ENCODE measurements at places on chromosomes 6 and 20. TPM values are rescaled to one million over a fixed set of nuclear protein-coding genes. Genes with fewer than 3 reads are reported as not detected.

The PNRC1 gene
- 66.9 TPM for total RNA-seq

The PROKR2 gene
- not detected for total RNA-seq

The PGC gene
- not detected for total RNA-seq

The TSHZ2 gene
- total RNA-seq, result 0.18 TPM

The CDSN gene
- not detected for total RNA-seq

The EPHA7 gene
- total RNA-seq, result not detected

The ZFP57 gene
- total RNA-seq, result 14.1 TPM

The GPSM3 gene
- 196 TPM for total RNA-seq

GRCh38 chr6:167782698-167783517 is 43.8 kb upstream of the AFDN start:
- H3K36me3 ChIP-seq, result no peaks in the 10 kb centered on the region
- H3K4me3 ChIP-seq, result no peak overlapping the region
- H3K27me3 ChIP-seq, result peaks cover 7% of the 10 kb centered on the region
- H3K4me1 ChIP-seq, result no peaks in the 10 kb centered on the region
- no peak for DNase-seq
- H3K27ac ChIP-seq, result no peak overlapping the region

DNA sequence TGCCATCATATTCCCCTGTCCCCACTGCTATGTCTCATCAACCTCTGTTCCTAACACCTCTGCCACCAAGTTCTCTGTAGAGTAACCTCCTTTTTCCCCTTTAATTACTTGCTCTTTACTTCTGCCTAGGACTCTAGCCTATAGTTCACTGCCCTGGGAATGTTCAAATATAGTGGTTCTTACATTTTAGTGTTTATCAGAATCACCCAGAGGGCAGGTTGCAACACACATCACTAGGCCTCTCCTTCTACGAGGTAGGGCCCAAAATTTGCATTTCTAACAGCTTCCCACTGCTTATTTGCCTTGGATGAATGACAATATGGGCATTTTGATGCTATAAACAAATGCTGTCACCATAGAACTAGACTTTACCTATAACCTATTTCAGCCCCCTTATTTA is 23.1 kb upstream of the C6orf141 start:
- H3K36me3 ChIP-seq, result no peaks in the 10 kb centered on the region
- peaks cover 2% of the 10 kb centered on the region for H3K4me1 ChIP-seq
- no peak for DNase-seq
- no peak overlapping the region for H3K4me3 ChIP-seq

DNA sequence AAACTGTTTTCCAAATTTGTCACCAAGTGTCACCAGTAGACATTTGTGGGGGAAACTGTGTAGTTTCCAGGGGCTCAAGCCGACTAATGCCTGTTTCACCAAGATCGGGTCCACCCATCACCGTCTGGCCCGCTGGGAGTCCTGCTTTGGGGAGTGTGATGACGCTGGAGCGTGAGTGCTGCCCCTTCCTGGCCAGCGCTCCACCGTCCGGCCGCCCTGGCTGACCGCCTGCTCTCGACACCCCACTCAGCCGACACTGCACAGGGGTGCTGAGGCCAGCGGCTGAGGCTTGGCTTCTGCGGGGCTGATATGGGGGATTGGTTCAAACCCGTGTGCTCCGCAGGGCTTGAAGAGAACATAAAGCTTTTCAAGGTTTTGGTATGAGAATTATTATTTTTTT is 160.1 kb downstream of the SMOC2 start:
- no peaks in the 10 kb centered on the region for H3K36me3 ChIP-seq
- no peak overlapping the region for H3K27ac ChIP-seq
- H3K4me1 ChIP-seq, result no peaks in the 10 kb centered on the region
- no peak for DNase-seq
- H3K27me3 ChIP-seq, result no peaks in the 10 kb centered on the region
- H3K4me3 ChIP-seq, result no peak overlapping the region

DNA sequence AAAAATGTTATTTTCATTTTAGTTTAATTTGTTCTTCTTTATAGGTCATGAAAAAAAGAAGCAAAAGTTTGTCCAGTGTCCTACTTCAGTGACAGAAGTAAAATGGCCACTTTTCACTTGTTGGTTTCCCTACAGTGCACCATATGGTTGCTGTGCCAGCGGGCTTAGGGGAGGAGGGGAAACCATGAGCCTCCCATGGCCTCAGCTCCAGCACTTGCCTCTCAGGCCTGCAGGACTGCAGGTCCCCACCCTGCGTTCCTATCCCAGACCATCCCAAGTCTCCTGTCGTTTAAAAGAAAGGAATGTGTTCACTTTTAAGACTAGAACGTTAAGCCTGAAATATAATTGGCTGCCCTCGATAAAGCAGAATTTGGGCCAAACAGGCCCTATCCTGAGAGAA is 210.0 kb upstream of the TAB2 start:
- no peak overlapping the region for H3K4me3 ChIP-seq
- H3K27ac ChIP-seq, result no peak overlapping the region
- H3K27me3 ChIP-seq, result no peaks in the 10 kb centered on the region
- peaks cover 50% of the 10 kb centered on the region for H3K4me1 ChIP-seq
- DNase-seq, result no peak

GRCh38 chr6:99119109-99120031 is 171.6 kb upstream of the FBXL4 start:
- no peak overlapping the region for H3K27ac ChIP-seq
- DNase-seq, result no peak
- H3K4me1 ChIP-seq, result no peaks in the 10 kb centered on the region
- H3K4me3 ChIP-seq, result no peak overlapping the region
- H3K27me3 ChIP-seq, result peaks cover 35% of the 10 kb centered on the region
- no peaks in the 10 kb centered on the region for H3K36me3 ChIP-seq

- no peaks in the 10 kb centered on the region for H3K36me3 ChIP-seq
- peaks cover 7% of the 10 kb centered on the region for H3K27me3 ChIP-seq
- H3K4me3 ChIP-seq, result no peak overlapping the region
Measured at GRCh38 chr6:15879371-15880261, 216.8 kb upstream of the DTNBP1 start.

- no peaks in the 10 kb centered on the region for H3K4me1 ChIP-seq
- H3K36me3 ChIP-seq, result no peaks in the 10 kb centered on the region
- no peaks in the 10 kb centered on the region for H3K27me3 ChIP-seq
Measured at GRCh38 chr20:39893003-39893685, 795.9 kb downstream of the MAFB start.

DNA sequence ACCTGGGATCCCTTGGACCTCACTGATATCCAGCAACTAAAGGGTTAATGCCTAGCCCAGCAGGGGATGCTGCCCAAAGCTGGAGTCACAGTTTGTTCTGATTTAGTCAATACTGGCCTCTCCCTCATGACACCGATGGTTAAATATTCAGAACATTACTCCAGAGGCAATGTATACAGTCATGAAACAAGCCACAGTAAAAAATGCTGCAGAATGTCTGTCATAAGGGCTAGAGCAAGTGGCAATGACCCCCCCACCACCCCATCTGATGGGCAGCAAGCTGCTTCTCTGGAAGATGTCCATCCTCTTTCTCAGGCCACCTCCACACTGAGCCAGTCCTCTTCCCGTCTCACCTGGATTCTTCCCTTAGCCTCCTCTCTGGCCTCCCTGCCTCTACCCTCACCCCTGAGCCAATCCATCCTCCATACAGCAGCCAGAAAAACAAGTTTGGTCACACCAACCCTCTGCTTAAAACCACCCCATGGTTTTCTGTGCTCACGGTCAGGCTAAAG is 99.0 kb upstream of the KCNG1 start:
- no peak overlapping the region for H3K27ac ChIP-seq
- H3K36me3 ChIP-seq, result no peaks in the 10 kb centered on the region
- H3K27me3 ChIP-seq, result peaks cover 61% of the 10 kb centered on the region
- DNase-seq, result no peak
- peaks cover 17% of the 10 kb centered on the region for H3K4me1 ChIP-seq

DNA sequence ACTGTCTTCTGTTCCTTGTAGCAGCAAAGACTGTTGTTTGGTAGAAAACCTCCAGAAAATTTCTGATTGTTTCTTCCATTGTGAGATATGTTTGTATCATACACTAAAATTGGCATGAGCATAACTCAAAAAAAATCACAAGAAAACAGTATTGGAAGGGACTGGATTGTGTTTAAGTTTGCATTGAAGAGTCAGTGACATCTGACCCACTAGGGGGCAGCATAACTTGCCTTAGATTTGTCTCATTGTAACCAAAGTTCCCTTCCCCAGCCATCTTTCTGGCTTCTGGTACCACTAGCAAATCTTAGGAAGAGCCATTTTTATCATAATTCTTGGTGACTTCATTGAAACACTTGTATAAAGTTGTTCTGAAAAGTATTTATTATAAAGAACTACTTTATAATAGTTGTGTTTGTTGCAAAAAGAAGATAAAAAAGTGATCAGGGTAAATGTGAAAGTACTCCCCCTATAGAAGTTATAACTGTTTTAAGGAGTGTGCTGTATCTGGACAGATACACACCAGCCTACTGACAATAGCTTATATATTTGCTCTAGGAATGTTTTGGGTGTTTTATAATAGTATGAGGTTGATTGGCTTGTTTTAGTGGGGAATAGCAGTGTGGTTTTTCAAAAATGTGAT is 7.7 kb downstream of the CSTF1 start:
- no peak overlapping the region for H3K27ac ChIP-seq
- H3K4me1 ChIP-seq, result peaks cover 30% of the 10 kb centered on the region
- peaks cover 73% of the 10 kb centered on the region for H3K36me3 ChIP-seq
- no peak overlapping the region for H3K4me3 ChIP-seq

DNA sequence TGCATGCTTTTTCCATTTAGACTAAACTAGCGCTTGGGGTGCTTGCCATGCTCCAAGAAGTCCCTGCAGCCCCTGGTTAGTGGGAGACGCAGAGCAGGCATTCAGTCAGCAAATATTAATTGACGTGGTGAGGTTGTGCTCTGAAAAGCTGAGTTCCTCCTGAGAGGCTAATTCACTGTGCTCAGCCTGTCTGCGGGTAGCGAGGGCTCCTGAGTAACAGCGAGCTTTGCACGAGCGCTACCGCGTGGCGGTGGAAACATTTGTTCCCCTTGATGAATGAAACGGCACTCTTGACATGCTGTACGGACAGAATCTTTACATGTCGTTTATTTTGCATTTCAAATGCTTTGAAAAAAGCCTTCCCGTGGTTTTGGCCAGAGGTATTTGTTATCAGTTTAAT is 170.6 kb upstream of the AGPAT4 start:
- H3K4me1 ChIP-seq, result peaks cover 5% of the 10 kb centered on the region
- DNase-seq, result peak; percentile 45
- H3K4me3 ChIP-seq, result no peak overlapping the region
- no peak overlapping the region for H3K27ac ChIP-seq
- H3K27me3 ChIP-seq, result peaks cover 8% of the 10 kb centered on the region
- H3K36me3 ChIP-seq, result no peaks in the 10 kb centered on the region

Measured in activated CD8-positive, alpha-beta memory T cell treated with anti-CD3 and anti-CD28 coated beads, Interleukin-2, amount 10 ng/mL, durations not matched to agents 7 days and 5 days (primary cell).